ENCODE measurements at places on chromosomes 12 and 14.
A peak's percentile ranks its signal among the peaks of the same experiment; 100 is the strongest.

DNA sequence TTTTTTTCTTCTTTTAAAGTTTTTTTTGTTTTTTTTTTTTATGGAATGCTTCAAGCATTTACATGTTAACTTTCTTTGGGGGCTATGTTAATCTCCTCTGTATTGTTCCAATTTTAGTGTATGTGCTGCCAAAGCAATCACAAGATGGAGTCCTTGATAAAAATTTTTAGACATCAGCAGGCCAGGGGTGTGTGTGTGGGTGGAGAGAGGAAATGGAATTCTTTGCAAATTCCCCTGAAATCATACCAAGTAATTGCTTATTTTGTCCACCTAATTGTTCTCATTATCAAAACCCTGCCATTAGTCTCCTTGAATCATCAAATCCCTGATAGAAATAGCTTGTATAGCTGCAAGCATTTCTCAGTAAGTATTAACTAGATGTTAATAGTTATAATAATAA lies 21.7 kb downstream of the RNF212B start:
- no peak for DNase-seq

DNA sequence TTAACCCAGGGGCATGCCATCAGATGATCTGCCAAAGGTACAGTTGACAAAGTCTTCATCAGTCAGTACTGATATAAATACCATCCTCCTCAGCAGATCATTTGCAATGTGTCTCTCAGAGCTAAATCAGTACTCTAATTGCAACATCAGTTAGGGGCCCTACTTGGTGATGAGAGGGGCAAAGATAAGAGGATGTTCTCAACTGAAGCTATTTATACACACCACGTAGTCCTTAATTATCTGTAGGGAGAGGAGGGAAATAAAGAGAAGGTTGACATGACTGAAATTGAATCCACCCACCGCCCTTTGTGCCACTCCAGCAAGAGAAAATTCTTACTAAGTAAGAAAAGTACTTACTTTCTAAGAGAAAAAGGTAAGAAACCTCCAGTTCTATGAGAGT lies 157.8 kb upstream of the NUDT4 start:
- DNase-seq, result no peak

- DNase-seq, result no peak
Measured at GRCh38 chr12:27818401-27818918, 38.4 kb upstream of the MANSC4 start.

- no peak for DNase-seq
Measured at GRCh38 chr12:80553316-80553715, 109.3 kb downstream of the PTPRQ start.

DNA sequence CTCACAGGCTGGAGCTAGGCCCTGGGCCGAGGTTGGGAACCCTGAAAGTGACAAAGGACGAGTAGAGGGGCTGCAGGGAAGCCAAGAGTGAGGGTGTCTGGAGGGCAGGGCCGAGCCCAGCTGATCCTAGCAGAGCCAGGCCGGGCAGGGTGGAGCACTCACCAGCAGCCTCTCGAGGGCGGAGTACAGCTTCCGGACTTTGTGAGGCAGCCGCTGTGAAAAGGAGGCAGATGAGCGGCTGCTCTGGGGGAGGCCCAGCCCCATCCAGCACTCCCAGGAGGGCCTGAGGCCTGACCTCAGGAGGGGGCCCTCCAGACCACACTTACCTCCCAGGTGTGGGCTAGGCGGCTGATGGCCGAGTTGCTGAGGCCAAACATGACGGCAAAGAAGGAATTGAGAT lies 14.7 kb upstream of the ENDOU start:
- no peak for DNase-seq

DNA sequence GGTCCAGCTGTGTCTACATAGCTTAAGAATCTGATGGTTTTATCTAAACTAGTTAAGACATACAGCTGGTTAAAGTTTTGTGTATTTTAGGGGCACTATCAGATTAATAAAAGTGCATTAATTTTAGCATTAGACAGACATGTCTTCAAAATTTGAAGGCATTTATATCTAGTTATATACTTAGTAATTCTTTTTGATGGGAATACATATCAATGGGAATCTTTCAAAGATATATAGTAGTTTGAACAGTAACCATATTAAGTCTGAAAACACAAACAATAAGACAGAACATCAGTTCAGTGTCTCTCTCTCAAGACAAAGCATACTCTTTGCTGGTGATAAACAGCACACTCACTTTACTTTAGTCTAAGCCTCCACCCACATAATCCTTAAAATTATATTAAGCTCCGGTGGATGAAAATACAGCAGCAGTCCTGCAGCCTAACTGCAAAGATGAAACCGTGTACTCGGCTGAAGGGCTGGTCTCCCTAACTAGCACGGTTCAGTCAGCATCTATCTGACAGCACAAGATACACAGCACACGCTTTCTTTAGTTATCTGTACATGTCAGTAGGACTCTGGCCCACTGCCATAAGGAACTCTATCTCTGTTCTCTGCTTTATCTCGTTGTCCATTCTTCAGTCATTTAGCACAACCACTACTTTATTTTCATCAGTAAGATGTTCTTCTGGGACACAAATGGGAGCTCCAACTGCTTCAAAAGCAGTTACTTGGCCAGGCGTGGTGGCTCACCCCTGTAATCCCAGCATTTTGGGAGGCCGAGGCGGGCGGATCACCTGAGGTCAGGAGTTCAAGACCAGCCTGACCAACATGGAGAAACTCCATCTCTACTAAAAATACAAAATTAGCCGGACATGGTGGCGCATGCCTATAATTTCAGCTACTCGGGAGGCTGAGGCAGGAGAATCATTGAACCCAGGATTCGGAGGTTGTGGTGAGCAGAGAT lies 80.5 kb downstream of the MED13L start:
- no peak for DNase-seq

DNA sequence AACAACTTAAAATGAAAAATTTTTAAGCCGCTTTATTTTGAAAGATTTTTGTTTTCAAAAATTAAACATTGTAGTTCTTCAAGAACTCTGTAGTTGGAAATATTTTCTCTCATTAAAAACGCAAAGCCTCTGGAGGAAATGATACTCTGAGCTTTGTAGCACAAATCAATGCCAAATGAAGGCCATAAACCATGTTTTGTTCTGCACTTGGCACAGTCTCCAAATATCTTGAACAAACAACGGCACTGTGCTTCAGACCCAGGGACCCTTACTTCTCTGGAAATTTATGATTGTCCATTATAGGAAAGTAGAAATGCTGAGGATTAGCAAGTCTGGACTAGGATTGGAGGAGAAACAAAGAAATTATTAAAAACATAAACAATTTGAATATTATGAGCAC lies 160.8 kb upstream of the BMP4 start:
- no peak for DNase-seq

DNA sequence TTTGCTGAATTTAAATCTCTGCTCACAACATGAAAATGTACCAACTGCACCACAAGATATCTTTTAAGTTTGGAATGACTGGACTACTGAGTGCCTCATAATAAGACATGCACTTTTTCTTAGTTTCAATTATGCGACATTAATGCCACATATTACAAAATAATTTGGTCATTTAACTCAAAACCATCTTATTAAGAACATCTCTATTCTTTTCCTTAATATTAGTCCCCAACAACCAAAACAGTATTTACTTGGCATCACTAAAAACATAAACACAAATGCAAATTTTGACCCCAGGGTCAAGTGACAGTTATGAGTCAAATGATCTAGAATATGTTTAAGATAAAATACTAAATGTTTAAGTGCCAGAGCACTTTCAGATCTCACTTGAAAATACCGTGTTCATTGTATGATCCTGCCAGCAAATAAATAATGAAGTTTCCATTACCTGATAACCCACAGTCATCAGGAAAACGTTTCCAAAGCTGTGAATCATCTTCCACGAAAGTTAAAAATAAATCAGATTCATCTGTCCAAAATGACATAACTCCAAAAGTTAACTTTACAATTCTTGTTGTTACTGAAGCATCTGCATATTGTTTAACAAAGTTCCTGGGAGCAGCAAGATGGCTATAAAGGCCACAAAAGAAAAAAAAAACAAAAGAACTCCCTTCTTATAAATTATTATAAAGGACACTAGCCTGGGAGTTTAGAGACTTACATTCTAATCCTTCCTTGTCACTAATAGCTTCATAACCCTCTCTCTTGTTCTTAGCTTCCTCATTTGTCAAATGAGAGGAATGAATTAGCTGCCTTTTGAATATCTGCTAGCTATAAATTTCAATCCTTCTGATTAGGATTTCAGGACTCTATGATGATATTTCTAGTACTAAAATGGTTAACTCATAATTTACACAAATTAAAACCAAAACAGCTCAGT lies 30.5 kb upstream of the AP4S1 start:
- DNase-seq, result peak; percentile 22

DNA sequence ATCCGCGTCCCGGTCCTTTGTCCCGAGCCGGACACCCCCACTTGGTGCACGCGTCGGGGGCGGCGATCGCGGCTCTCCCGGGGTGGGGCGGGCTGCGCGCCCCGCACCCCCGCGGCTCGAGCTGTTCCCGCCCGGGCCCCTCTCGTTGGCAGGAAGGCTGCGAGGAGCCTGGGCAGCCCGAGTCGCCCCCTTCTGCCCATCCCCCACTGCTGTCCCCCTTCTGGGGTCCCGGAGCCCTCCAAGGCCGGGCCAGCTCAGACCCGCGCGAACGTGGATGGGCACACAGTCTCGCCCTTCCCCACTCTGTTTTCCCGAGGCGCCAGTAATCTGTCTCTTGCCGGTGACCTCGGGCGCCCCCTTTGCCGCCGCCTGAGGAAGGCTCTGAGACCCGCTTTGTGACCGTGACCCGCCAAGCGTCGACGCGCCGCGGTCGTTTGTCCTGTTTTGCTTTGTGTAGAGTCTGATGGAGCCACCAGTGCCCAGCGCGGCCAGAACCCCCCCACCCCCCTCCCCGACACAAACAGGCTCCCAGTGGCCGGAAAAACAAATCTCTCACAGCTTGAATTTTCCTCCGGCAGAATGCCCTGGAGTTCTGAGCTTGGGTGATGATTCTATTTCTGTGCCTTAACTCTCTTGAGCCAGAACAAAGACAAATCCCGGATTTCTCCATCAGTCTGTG lies 610 bp downstream of the C14orf132 start:
- DNase-seq, result peak; percentile 86

DNA sequence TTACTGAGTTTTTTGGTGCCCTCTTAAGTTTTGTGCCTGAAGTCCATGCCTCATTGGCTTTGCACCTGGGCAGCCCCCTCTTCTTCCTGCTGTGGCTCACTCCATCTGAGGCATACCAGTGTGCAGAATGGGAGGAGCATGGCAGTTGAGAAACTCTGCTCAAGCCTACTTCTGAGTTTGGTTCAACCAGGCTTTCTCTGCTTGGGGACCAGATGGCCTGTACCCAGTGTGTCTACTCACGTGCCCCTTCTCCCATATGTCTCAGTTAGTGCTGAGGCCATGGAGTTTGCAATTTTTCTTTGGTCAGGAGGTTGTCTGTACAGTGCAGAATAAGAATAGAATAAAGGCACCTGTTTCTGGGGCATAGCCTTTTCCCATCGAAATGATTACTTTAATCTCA lies 383.3 kb upstream of the DDHD1 start:
- no peak for DNase-seq

DNA sequence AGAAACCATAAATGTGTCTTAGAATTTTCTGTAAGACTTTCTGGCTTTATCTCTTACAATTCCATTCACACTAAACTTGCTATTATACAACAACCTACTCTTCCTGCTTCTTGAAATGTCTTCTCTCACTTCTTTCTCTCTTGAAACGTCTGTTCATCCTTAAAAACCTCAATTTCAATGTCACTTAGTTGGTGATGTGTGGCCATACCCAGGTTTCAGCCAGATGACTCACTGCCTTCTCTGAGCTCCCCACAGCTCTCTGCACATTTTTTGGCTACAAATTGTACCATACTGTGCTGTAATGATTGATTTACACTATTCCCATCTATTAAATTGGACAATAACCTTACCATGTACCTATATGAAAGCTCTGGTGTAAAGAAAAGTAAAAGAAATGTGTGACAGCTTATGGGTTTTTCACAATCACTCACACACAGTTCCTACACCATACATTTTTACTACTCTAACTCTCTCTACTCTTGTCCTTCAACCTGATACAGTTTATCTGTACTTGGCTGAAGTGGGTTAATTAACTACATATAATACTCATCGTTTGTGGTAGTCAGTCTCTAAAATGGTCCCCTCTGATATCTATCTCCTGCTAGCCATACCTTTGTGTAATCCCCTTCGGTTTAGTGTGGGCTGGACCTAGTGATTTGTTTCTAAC lies 222.1 kb downstream of the NELL2 start:
- DNase-seq, result no peak

- no peak for DNase-seq
Measured at GRCh38 chr12:116672010-116672409, 65.9 kb downstream of the SPRING1 start.

DNA sequence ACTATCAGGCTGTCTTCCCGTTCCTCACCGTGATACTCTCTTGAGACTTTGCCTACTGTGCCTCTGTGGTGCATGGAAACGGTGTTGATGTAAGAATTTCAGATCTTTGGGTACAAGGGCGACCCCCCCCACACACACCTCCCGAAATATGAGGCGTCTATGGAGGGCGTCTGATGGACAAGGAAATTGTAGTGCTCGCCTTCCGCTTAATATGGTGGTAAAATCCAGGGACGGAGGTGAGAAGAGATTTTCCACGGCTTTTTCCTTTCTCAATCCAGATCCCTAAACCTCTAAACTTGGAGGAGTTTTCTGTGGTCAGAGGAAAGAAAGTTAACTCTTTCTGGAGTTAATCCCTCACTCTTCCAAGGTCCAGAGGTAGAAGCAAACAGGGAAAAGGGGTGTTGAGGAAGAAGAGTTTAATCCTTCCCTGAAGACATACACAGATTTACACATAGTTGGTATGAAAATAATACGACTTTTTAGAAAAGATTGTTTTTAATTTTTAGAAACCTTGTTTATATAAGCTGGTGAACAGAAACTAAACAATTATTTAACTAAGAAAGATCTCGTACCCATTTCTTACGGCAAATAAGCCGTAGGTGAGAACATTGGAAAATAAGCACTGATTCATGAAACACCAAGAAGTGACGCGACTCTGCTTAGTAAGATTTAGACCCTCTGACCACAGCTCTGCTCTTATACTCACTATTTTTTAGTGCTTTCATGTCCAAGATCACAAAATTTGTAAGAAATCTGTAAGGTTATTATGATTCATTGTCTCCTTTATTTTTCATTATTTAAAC lies 23.1 kb upstream of the RNASE12 start:
- no peak for DNase-seq

GRCh38 chr14:91405241-91405721 lies 12.3 kb downstream of the CCDC88C start:
- DNase-seq, result no peak

- DNase-seq, result no peak
Measured at GRCh38 chr12:39061576-39061975, 156.2 kb upstream of the CPNE8 start.

DNA sequence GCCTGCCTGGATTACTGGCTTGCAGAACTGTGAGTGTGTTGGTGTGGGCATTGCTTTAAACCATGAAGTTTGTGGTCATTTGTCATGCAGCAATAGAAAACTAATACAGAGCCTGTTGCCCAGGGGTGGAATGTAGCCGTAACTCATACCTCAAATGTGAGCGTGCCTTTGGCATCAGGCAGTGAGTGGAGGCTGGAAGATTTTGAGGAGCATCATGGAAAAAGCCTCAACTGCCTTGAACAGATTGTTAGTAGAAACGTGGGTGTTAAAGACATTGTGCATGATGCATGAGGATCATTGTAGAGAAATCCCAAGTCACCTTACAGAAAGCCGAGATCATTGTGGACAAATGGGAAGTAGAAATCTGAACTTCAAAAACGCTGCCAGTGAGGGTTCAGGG lies 580.5 kb downstream of the AACS start:
- no peak for DNase-seq

GRCh38 chr12:27549801-27550652 lies 26.0 kb downstream of the PPFIBP1 start:
- DNase-seq, result no peak

Measured in eye (tissue), 1 donor.